ENCODE measurements at places on chromosomes 5 and 9. TPM values are rescaled to one million over a fixed set of nuclear protein-coding genes. Genes with fewer than 3 reads are reported as not detected.

LCN2 gene
- 525 TPM for total RNA-seq

CCNI2 gene
- total RNA-seq, result not detected

KCTD16 gene
- not detected for total RNA-seq

GGTA1 gene
- 7.1 TPM for total RNA-seq

CNTLN gene
- 2.5 TPM for total RNA-seq

OTULINL gene
- total RNA-seq, result 0.88 TPM

DROSHA gene
- 36.5 TPM for total RNA-seq

OR1Q1 gene
- not detected for total RNA-seq

SPATA31D4 gene
- not detected for total RNA-seq

TMEM215 gene
- total RNA-seq, result not detected

MAMDC4 gene
- total RNA-seq, result 1.3 TPM

RANBP6 gene
- total RNA-seq, result 7.5 TPM

GRCh38 chr5:81334304-81335061 is 33.1 kb downstream of the ZCCHC9 start:
- ATAC-seq, result no peak

- ATAC-seq, result no peak
Measured at GRCh38 chr5:95838001-95838520, 15.5 kb upstream of the GLRX start.

DNA sequence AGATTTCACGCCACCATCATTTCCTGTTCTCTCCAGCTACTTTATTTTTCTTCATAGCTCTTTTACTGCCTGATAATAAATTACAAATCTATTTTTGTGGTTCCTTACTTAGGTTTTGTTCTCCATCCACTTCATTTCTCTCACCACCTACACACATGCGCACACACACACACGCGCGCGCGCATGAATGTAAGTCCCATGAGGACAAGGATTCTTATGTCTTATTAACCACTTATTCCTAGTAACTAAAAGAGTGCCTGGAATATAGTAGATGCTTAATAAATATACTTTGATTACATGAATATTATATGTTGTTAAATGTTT is 116.5 kb downstream of the TRPM6 start:
- no peak for ATAC-seq

GRCh38 chr5:143636931-143637528 is 174.9 kb upstream of the HMHB1 start:
- ATAC-seq, result no peak

DNA sequence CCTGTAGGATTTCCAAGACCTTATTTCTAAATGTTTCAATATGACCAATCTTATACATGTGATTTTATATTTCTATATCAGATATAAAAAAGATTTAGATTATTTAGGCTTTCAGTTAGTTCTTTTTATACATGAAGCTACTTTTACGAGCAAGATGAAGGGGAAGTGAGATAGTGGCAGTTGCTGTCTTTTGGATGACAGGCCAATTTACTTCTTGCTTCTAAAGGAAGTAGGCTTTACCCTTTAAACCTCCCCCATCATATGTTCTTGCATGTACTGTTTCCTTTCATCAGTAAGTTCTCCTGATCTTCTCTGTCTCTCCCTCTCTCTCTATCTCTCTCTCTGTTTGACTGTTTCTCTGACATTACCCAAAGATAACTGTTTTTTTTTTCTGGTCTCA is 4.0 kb upstream of the TYRP1 start:
- no peak for ATAC-seq

- ATAC-seq, result no peak
Measured at GRCh38 chr5:111676466-111676865, 80.5 kb downstream of the NREP start.

DNA sequence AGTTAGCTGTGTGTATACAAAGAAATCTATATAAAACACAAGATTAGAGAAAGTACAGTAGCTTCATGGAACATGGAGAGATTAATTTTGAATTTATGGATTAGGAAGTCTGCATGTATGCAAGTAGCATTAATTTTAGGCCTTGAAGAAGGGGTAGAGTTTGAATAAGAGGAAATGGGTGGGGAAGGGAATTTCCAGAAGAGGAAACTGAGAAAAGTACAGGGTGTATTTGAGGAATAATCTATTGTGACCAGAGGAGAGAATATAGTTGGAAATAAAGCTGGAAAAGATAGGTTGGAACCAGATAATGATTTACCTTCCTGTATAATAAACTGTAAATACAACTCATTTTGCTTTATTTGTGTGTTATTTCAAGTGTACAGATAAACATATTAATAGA is 53.6 kb downstream of the CWC27 start:
- no peak for ATAC-seq

DNA sequence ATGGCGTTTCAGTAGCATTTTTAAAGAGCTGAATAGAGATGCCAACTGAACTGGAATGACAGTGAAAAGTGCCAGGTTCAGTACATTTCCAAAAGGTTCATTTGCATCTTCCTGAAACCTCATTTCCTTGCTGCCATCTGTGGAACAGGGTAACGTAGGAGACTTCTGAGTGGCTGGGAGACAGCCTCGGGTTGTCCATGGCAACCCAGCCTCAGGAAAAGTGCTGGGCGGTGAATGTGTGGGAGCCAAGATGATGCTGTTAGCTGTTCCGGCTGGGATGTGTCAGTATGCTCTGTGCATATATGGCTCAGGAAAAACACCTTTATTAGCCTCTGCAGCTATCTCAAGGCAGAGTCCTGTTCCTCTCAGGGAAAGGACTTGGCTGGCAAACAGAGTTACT is 87.5 kb downstream of the KLHL3 start:
- ATAC-seq, result no peak

GRCh38 chr5:33827018-33827707 is 64.6 kb downstream of the ADAMTS12 start:
- no peak for ATAC-seq

DNA sequence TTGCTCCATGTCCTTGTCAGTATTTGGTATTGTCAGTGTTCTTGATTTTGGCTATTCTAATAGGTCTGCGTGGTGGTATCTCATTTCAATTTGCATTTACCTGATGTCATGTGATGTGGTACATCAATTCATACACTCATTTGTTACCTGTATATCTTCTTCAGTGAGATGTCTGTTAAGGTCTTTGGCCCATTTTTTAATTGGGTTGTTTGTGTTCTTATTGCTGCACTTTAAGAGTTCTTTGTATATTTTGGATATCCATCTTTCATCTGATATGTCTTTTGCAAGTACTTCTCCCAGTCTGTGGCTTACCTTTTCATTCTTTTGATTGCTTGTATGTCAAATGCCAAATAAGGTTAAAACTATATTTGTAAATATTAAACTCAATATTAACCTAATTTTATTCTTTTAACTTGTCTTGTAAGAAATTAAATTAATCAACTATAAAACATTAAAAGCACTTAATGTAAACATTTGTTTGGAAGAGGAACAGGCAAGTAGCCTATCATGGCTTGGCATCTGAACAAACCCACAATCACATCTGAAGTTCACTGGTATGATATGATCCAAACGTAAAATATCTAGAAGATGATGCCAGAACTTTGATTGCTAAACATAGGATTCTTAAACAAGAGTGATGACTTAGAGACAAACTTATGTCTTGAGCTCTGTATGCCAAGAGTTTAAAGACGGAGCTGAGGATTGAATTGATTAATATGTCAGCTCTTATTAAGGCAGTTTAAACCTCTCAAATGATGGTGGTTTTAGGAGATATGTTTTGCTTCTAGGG is 587.3 kb downstream of the ANXA1 start:
- ATAC-seq, result no peak

DNA sequence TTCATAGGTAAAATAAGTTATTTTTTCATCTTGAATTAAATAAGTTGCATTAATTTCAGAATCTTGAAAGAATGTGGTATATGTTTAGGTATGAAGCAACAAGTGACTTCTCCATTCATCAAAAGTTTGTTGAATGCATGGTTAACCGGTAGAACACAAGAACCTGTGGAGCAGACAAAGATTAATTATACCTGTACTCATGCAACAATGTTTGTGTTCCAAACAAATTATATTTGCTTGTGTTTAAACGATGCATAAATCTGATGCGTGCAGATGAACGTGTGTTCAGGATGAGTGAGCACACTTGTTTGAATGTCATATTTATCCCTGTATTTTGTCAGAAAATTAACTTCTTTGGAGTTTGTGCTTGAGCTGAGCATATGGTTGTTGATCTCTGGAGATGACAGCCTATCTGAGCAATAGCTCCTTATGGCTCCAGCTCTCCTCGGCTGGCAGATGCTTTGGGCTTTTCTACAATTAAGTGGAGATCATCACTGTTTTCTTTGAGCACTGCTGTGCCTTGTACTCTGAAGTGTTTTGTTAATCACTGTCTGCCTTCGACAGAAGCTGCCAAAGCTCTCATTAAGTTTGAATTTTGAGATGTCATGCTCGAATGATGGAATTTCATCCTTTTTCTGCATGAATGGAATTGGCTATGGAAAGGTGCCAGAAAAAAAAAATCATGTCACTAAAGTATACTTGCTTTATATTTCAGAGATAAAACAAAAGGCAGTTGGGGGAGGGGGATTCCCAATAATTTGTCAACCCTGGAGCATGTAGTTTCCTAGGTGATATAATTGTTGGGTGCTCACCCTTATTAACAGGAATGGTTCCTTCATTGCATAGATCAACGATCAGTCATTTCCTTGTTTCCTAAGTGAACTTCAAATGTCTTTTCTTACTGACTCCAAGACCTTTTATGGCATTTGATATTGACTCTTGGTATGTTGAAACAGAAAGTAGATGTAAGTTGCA is 502.5 kb upstream of the ARRDC3 start:
- ATAC-seq, result no peak

DNA sequence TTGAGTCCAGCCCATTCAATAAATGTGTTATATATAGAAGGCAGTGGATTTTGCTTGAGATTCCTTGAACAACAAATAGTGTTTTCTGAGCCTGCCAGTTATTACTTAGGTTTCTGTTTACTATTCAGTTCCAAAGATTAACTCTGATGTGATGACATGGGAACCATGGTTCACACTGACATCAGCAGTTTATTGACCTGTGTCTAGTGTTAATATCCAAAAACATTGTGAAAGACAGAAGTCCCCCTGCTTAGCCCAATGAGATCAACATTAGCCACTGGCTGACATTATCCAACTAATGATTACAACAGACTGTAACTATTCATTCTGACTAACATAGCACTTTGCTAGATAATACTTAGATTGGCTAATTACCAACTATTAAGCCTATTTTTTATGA is 14.9 kb downstream of the APBA1 start:
- no peak for ATAC-seq

GRCh38 chr9:70291446-70291845 is 32.7 kb downstream of the SMC5 start:
- ATAC-seq, result no peak

DNA sequence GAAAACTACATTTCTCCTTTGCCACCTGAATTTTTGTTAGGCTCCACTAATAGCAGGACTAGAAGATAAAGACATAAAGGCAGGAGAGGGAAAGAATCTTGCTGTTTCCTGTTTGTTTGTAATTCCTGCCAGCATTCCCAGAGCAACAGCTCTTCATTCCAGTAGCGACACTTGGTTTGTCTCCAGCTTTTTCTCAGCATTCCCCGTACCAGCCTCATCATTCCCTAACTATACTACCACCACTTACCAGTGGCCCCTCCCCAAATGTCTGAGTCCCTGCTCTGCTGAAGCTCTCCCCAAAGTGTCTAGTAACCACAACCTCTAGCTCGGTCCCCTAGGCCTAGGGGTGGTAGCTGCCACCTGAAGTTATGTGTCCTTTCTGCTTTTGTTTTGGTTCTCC is 18.6 kb downstream of the CETN3 start:
- no peak for ATAC-seq

- no peak for ATAC-seq
Measured at GRCh38 chr5:17213938-17214337, 3.5 kb upstream of the BASP1 start.

DNA sequence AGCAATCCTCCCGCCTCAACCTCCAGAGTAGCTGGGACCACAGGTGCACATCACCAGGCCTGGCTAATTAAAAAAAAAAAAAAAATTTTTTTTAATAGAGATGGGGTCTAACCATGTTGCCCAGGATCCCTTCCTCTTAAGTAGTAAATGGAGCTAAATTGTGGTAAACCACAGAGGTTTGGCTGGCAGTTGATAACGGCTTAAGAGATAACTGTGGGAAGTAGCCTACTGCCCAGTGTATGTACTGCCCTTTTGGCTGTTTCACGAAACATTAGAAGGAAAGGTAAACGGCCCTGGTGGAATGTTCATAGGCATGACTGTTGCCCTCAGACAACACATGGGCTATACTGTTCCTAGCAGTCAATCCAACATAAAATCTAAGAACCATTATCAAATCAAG is 44.4 kb downstream of the HMGCR start:
- ATAC-seq, result no peak

GRCh38 chr5:132209131-132209530 is 18.5 kb downstream of the P4HA2 start:
- ATAC-seq, result no peak

- peak; percentile 60 for ATAC-seq
Measured at GRCh38 chr5:89930591-89931392, 478.8 kb downstream of the CETN3 start.

DNA sequence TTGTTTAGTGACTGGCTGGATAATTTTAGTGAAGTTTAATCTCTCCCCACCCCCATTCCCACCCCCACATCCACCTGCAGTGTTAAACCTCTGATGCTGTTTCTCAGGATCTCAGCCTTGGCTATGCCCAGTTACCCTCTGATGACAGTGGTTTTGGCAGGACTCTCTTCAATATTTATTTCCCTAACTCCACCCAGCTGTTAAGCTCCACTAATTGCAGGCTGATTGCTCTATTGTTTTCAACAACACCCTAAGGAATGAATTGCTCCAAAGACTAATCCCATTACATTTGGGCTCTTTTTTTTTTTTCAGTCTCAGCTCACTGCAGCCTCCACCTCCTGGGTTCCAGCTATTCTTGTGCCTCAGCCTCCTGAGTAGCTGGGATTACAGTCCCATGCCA is 46.3 kb downstream of the PHAX start:
- no peak for ATAC-seq

GRCh38 chr9:33234511-33235467 is 5.2 kb upstream of the SPINK4 start:
- peak; percentile 40 for ATAC-seq

DNA sequence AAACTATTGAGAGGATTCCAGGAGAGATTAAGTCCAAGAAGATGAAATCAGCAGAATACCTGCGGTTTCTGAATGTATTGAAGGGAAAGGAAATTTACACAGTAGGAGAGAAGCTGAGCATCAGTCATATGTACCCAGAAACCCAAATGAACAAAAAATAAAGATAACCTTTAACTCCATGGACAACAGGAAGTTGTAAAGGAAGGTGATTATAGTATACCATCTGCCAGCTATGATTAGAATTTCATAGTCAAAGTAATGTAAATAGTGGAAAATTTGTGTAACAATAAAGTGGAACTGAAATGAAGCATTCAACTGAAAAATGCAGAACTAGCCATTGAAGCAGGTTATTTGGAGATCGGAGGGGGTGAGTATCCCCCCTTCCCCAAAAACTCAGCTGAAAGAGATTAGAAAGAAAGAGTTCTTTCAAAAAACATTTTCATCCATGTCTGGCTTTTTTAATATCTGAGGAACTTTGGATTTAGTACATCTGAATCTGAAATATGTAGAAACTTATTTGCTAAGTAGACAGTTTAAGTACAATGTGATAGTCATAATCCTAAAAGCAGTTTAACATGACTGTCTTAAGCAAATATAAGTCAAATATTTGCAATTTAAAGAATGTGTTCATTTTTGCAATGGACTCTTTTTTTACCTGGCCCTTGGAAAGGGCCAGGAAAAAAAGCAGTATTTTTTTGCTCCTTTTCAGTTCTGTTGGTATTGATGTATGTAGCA is 58.4 kb downstream of the APC start:
- no peak for ATAC-seq

All from esophagus mucosa (tissue), 1 donor.